HS-27A (cell line): ENCODE measurements at places on chromosomes 3 and 15.

GRCh38 chr3:45434996-45435395 is 46.6 kb downstream of the LARS2 start:
- no peak for DNase-seq

- DNase-seq, result peak; percentile 98
These were observed 60.0 kb upstream of the IL12A start for GRCh38 chr3:159928666-159929065.

- DNase-seq, result no peak
These were observed 3.4 kb downstream of the IGF1R start for GRCh38 chr15:98651581-98652220.

GRCh38 chr3:197309528-197310361 is 11.3 kb upstream of the DLG1 start:
- DNase-seq, result peak; percentile 69

- no peak for DNase-seq
These were observed 20.0 kb downstream of the UBE2E1 start for GRCh38 chr3:23825802-23826201.

- DNase-seq, result no peak
These were observed 39.6 kb downstream of the KLF13 start for GRCh38 chr15:31366169-31366734.

DNA sequence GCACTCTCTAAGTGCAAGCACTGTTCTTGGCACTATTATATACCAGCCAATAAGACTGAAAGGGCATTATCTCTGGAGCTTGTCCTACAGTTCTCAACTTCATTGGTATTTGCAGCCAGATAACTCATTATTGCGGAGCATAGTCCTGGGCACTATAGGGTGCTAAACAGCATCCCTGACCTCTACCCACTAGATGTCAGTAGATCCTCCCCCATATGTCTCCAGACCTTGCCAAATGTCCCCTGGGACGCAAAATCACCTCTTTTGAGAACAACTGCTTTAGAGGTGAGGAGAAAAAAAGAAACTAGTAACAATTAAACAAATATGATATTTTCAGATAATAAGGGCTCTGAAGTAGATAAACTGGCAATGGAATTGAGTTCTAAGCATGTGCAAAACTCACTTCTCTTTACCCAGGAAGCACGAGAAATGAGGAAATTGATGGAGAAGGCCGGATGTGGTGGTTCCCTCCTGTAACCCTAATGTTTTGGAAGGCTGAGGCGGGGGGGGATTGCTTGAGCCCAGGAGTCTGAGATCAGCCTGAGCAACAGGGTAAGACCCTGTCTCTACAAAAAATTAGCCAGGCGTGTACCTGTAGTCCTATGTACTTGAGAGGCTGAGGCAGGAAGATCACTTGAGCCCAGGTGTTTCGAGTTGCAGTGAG is 61.4 kb downstream of the FRMD4B start:
- peak; percentile 8 for DNase-seq

DNA sequence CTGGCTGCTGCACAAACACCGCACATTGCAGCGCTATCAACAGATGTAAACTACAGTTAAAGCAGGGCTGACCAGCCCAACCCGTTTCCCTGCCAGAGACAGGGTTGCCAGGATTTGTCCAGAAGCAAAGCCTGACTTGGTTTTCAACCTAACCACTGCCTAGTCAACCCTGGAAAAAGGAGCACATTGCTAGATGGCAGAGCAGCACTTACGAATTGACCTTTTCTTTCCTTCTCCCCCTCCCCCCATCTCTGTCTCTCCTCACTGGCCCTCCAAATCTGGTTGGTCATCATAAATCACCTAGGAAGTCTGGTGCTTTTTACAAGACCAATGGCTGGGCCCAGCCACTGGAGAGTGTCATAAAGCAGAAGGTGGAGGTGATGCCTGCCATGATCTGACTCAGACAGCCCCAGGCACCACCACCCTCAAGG is 51.3 kb downstream of the ABCC5 start:
- no peak for DNase-seq

GRCh38 chr3:40780925-40781406 is 256.2 kb downstream of the ZNF621 start:
- DNase-seq, result no peak

DNA sequence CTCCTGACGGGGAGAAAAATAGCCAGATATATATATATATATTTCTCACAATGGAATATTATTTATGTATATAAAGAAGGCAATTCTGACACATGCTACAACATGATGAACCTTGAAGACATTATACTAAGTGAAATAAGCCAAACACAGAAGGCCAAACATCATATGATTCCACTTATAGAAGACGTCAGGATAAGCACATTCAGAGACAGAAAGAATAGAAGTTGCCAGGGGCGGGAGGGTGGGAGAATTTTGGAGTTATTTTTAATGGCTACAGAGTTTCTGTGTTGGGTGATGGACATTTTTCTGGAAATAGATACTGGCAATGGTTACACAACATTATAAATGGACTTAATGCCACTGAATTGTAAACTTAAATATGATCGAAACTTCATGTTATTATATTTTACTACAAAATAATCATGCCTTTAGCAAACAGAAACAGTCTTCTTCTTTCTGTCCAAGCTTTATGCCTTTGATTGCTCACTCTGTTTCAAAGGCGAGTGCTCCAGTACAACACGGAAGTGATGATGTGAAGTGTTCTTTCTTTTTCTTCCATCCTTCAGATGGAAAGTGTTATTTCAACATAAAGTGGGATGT is 514.0 kb downstream of the OCA2 start:
- DNase-seq, result no peak

- DNase-seq, result no peak
These were observed 10.7 kb upstream of the CNTN6 start for GRCh38 chr3:1082108-1082507.

GRCh38 chr3:35760146-35760545 is 120.8 kb downstream of the ARPP21 start:
- no peak for DNase-seq

DNA sequence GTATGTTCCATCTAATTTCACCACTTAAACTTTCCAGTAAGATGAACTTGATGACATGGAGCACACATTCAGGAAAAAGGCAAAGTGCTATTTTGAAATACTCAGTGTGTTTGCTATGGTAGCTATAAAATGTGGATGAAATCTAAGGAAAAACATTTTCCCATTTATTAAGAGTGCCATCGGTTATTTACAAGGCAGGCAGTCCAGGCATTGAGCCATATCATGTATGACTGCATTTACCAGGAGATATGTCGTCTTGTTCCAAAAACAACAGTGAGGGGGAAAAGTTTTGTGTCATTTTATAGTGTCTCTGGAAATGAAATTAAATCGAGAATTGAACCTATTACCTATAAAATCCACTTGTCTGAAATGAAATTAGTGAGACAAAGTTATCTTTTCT is 13.7 kb downstream of the ANXA2 start:
- no peak for DNase-seq

- DNase-seq, result no peak
These were observed 37.3 kb downstream of the NFKBIZ start for GRCh38 chr3:101886626-101887025.

DNA sequence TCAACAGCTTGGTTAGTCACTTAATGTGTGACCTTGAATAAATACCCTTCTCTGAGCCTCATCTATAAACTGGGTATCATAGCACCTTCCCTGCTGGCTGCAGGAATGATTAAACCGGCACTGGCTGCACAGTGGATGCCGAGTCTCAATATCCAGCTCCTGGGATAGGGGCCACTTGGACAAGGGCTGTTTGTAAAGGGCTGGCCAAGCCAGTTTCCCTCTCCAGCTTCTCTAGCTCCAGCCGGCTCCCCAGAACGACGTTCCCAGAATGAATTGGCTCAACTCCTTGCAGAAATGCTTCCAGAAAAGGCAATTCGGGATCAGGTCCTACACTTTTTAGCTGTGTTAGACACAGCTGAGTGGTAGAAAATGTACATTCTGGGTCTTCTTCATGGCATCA is 58.8 kb downstream of the LSM3 start:
- no peak for DNase-seq

DNA sequence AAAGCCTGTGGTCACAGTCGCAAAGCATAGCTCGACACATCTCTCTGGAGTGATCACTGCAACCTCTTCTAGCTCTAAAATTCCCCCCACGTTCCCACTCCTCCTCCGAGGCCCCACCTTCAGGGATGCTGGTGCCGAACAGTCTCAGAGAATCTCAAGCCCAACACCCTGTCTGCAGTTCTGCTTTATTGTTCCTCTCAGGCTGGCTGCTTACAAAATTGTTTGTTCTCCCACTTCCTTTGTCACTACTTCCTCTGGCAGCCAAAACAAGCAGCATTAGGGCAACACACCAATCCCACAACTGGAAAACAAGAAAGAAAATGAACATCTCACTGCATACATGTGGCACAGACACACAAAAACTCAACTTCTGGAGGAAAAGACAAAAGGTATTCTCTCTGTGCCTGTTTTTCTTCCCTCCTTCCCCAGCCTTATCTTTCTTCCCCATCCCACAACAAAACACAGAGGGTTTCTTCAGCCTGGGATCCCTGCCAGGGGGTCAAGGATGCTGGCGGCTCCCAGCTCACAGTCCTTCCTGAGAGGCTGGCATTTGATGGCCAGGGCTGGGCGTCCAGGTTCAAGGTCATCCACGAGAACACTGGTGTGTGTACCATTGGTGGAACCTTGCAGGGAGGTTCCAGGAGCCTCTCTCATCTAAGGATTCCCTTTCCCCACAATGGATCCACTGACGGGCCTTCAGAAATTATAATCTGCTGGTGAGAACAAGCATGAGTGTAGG is 108.4 kb downstream of the TMCO5A start:
- DNase-seq, result no peak

GRCh38 chr15:80906159-80906766 is 83.4 kb downstream of the MESD start:
- DNase-seq, result peak; percentile 40

GRCh38 chr3:128845119-128845777 is 34.2 kb upstream of the ACAD9 start:
- DNase-seq, result no peak

- DNase-seq, result no peak
These were observed 44.9 kb downstream of the IL1RAP start for GRCh38 chr3:190558796-190559195.

DNA sequence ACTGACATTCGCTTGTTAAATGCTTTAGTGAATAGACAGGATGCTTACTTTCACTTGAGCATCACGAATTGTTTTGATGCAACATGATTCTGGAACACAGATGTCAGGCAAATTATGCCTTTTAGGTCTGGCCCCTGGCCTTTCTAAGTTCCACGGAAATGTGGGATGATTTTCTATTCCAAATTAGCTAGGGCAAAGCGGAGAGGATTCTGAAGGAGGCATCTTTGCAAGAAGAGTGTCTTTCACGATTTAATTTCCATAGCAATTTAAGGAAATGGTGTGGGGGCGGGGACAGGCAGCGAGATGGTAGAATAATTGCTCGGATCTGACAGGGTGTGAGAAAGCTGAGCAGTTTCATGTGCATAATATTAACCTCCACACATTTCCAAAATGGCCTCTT is 238.5 kb upstream of the KCNMB2 start:
- DNase-seq, result no peak

DNA sequence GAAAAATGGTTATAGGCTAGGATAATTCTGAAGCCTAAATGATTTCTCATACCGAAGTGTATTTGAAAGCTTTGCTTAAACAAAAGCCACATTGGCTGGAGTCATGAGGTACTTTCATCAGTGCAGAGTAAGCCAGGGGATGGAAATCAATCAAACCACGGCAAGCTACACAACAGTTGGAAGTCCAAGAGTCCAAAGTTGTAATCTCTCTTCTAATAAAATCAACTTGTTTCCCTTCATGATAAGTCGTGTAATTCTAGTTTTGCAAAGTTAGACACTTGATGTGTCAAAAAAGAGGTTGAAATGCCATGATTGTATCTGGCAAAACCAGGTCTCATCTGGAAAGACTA is 250.5 kb upstream of the VEPH1 start:
- no peak for DNase-seq

GRCh38 chr3:81443457-81443782 is 318.0 kb downstream of the GBE1 start:
- no peak for DNase-seq

- no peak for DNase-seq
These were observed 220.1 kb upstream of the PRICKLE2 start for GRCh38 chr3:64445109-64445943.

GRCh38 chr3:126398423-126399350 is 4.0 kb downstream of the CFAP100 start:
- DNase-seq, result no peak

- no peak for DNase-seq
These were observed 4.5 kb upstream of the CYP8B1 start for GRCh38 chr3:42880183-42880582.

DNA sequence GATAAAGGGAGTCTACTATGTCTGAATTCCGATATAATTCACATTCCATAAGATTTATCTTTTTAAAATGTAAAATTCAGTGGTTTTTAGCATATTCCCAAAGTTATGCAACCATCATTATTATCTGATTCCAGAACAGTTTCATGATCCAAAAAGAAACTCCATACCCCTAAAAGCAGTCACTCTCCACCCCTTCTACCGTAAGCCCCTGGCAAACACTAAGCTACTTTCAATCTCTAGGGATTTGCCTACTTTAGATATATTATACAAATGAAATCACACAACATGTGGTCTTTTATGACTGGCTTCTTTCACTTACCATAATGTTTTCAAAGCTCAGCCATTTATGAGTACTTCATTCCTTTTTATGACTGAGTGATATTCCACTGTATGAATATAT is 65.6 kb downstream of the TMEM212 start:
- DNase-seq, result no peak

GRCh38 chr3:36733162-36733696 is 31.1 kb downstream of the DCLK3 start:
- DNase-seq, result no peak

DNA sequence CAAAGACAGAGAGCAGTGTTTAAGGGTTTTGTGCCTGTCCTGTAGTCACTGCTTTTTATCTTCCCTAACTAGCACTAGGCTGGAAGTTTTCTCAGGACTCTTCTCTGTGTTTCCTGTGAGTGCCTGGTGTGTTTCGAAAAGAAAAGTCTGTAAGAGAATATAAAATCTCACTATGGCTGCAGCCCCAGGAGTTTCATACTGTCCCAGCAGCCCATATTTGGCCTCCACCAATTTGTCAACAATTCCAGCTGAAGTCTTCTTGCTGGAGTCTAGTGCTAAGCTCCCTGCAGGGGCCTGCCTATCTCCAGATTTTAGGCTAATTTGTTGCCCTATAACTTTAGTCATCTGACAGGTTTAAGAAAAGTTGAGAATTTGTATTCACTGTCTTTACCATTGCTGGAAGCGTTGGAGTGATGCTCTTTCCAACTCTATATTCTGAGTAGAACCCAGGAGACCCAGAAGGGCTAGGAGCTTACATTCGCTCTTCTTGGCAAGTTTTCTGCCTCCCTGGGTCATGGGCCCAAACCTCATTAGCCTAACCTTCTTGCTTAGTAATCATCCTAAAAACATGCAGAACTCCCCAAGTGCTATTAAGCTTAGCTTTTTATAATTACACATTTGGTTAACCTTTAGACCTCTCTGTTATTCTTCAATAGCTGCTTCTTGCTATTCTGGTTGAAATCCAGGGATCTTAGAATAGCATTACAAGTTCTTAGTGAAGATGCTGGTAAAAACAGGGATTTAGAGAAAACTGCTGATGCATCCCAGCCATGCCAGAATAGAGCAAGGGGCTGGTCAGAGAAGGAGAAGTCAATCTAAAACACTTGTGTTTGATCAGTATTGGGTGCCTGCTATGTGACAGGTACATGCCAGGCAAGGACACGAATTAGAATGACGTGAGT is 283.1 kb downstream of the NEK10 start:
- no peak for DNase-seq
